ENCODE measurements at places on chromosomes 1 and 21.

GRCh38 chr1:86140281-86140880 lies 16.2 kb downstream of the COL24A1 start:
- DNase-seq, result no peak

- no peak for DNase-seq
Observed at GRCh38 chr1:4468804-4469514, 185.4 kb upstream of the AJAP1 start.

DNA sequence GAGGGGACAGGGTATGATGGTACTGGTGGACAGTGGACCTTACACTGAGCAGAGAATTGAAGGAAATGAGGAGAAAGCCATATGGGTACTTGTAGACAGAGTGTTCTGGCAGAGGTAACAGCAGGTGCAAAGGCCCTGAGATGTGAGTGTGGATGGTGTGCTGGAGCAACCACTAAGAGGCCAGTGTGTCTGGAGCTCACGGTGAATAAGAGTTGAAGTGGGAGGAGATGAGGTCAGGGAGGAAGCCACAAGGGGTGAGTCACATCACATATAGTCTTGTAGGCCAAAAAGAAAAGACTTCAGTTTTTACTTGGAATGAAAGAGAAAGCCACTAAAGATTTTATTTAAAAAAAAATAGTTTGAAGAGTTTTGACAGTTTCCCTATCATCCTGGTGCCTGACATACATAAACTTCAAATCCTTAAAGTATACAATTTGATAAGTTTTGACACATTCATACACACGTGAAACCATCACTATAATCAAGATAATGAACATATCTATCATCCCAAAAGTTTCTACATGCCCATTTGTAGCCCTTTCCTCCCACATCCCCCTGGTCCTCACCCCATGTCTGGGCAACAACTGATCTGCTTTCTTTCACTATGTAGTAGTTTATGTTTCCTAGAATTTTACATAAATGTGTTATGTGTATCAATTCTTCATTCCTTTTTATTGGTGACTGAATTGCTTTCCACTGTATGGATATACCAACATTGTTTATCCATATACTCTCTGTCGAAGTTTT lies 148.4 kb downstream of the GPATCH2 start:
- DNase-seq, result peak; percentile 47

GRCh38 chr21:41932576-41933312 lies 21.1 kb downstream of the C2CD2 start:
- no peak for DNase-seq

GRCh38 chr1:15883326-15883725 lies 35.8 kb downstream of the SPEN start:
- DNase-seq, result no peak

GRCh38 chr1:53678507-53678906 lies 60.5 kb downstream of the GLIS1 start:
- DNase-seq, result no peak

GRCh38 chr1:149927563-149928400 lies at the start of gene SF3B4:
SF3B4 (minus strand) TSS chr1:149927803; CDS start chr1:149927759, 44 bp downstream.
- peak; percentile 93 for DNase-seq

DNA sequence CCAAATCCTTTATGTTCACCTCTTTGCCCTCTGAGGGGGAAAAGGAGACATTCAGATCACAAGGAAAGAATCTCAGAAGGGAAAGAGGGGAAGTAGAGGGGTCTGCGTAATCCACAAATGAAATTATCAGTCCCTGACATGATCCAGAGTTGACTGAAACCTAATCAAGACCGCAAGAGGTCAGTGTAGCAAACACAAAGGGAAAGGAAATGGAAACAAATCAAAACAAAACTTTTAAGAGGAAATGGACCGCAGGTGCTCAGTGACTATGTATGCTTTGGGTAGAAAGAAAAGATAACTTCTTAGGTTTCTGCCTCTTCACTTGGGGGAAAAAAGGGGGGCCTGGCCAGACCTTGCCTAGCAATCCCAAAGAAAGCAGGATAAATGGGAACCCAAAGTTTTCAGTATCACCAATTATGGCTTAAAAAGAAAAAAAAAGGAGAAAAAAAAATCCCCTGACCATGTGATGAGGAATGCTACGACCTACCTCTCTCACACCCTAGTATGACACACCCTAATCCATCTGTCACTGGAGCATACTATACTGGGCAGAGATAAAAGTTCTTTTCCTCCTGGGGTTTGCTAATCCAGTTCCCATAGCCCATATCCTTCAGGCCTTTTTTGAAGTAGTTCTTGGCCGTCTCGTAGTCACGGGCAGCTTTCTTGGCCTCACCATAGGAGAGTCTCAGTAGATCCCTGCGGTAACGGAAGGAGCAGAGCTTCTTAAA lies 16.9 kb downstream of the CHRNB2 start:
- no peak for DNase-seq

DNA sequence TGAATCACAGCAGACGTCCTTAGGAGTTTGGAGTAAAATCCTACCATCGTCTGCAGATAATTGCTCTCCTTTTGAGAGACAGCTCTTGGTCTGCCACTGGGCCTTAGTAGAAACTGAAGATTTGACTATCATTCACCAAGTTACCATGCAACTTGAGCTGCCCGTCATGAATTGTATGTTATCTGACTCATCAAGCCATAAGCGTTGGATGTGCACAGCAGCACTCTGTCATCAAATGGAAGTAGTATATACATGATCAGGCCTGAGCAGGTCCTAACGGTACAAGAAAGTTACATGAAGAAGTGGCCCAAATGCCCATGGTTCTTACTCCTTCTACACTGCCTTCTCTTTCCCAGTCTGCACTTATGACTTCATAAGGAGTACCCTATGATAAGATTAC lies 317.8 kb downstream of the GPATCH2 start:
- no peak for DNase-seq

- peak; percentile 83 for DNase-seq
Observed at GRCh38 chr1:9110669-9111356, 18.1 kb downstream of the GPR157 start.

DNA sequence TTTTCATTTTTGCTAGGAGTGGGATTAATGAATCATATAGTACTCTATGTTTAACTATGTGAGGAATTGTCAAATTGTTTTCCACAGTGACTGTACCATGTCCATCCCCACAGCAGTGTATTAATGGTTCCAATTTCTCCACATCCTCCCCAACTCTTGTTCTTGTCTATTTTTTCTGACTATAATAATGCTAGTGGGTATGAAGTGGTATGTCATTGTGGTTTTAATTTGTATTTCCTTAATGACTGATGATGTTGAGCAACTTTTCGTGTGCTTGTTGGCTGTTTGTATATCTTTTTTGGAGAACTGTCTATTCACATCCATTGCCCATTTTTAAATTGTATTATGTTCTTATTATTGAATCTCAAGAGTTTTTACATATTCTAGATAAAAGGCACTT lies 10.0 kb upstream of the KPRP start:
- no peak for DNase-seq

GRCh38 chr1:7265771-7266371 lies 480.6 kb downstream of the CAMTA1 start:
- no peak for DNase-seq

- peak; percentile 63 for DNase-seq
Observed at GRCh38 chr1:119968068-119968492, 71.8 kb upstream of the ADAM30 start.
